ENCODE measurements at places on chromosomes 7 and 10.

- DNase-seq, result no peak
These were observed 9.3 kb upstream of the CAMK2B start for GRCh38 chr7:44334734-44335097.

DNA sequence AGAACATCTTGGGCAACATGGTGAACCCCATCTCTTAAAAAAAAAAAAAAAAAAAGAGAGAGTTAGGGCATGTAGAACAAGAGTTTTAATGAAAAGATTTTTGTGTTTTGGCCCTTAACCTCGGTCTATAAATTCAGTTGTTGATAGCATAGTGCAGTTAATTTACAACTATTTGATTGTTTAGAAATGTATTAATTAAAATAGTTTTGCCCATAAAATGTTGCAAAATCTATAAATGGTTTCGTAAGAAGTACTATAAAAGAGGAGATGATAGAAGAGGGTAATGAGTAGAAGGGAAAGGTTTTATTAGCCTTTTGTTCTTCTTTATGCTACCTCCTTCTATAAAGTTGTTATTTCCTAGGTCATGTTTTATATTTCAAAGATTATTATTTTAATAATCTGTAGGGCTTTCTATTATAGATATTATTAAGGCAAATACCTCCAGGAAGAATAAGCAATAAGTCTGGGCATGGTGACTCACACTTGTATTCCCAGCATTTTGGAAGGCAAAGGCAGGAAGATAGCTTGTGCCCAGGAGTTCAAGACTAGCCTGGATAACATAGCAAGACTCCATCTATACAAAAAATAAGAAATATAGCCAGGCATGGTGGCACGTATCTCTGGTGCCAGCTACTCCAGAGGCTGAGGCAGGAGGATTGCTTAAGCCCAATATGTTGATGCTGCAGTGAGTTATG lies 73.3 kb downstream of the MCU start:
- DNase-seq, result no peak

DNA sequence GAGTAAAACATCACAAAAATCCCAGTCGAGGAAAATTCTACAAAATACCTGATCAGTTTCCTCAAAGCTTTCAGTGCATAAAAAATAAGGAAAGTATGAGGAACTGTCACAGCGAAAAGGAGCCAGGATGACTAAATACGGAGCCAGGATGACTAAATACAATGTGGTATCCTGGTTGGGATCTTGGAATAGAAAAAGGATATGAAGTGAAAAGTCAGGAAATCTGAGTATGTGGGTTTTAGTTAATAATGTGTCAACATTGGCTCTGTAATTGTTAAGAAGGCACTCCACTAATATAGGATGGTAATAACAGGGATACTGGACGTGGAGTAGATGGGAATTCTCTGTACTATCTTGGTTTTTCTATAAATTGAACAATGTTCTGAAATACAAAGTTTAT lies 175.5 kb downstream of the SUGCT start:
- DNase-seq, result no peak

GRCh38 chr10:113329121-113329596 lies 223.7 kb upstream of the HABP2 start:
- no peak for DNase-seq

DNA sequence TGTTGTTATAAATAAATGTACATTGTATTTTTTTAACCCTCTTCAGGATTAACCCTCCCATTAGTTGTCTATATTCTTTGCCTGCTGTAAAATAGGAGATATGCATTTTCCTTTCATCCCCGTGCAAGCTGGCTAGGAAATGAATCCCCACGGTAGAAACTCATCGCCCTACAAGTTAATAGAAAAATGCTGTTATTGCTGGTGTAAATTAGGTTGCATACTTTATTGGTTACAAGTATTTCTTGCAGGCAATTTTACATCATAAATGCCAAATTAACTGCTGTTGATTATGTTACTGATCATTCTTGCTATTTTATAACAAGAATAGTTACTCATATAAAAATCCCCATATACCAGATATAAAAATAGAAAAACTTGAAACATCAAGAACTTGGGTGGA lies 454.2 kb upstream of the KLF6 start:
- no peak for DNase-seq

DNA sequence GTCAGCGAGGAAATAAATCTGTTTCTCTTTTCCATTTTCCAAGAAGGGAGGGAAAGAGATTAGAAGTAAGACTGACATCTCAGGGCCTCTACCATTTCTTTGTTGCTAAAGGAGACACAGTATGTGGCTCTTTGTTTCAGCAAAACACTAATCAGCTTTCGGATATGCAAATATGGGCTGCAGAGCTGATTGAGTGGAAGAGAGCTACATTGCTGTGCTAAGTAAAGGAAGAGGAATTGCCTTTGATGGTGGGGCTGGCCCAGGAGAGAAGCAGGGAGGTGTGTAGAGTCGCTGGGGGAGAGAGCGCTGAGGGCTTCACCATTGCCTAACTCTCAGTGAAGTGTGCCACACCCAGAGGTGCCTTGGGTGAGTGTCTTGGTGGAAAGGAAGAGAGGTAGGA lies 284.8 kb downstream of the SDK1 start:
- DNase-seq, result no peak

- DNase-seq, result no peak
These were observed 66.7 kb upstream of the PDZD8 start for GRCh38 chr10:117441812-117442443.

- no peak for DNase-seq
These were observed 29.3 kb downstream of the ZNF777 start for GRCh38 chr7:149431486-149432120.

DNA sequence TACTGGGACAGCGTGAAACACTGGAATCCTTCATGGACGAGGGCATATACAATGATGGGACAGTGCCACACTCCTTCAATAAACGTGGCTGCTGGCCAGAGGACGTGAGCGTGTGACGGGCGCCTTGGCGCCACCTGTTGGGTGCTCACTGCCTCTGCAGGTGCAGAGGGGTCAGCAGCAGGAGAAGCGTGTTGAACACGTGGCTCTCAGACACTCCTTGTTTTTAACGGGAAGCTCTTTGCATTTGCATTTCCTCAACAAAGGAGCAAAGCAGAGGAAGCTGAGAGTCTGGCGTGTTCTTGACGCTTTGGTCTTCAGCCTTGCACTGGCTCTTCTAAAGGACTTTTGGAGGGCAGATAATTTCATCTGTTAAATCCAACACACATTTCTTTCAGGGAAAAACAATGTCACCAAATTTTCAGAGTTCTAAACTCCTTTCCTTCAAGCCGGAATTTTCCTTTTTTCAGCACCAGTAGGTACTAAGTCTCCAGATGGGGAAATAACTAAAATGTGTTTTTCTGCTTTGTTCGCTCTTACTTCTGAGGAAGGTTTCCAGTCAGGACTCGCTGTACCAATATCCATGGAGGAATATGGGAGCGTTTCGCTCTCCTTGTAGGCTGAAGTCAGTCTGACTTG lies 2.9 kb upstream of the GET4 start:
- DNase-seq, result peak; percentile 16

GRCh38 chr7:51316666-51317581 lies at the start of gene COBL:
COBL (minus strand) TSS chr7:51316809; CDS start chr7:51316633, 176 bp downstream.
- no peak for DNase-seq

DNA sequence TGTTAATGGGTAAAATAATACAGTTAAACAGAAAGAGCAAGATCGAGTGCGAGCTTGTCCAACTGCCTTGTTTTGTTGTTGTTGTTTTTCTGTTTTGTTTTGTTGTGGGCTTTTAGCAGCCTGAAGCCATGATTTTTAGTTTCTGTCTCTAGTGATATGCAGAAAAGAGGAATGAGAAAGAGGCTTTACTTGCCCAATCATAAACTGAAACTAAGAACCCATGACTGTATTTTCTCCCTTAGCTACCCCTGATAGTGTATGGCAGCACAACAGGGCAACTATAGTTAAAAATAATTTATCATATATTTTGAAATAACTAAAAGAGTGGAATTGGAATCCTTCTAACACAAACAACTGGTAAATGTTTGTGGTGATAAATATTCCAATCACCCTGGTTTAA lies 493.9 kb downstream of the GLRX3 start:
- no peak for DNase-seq

DNA sequence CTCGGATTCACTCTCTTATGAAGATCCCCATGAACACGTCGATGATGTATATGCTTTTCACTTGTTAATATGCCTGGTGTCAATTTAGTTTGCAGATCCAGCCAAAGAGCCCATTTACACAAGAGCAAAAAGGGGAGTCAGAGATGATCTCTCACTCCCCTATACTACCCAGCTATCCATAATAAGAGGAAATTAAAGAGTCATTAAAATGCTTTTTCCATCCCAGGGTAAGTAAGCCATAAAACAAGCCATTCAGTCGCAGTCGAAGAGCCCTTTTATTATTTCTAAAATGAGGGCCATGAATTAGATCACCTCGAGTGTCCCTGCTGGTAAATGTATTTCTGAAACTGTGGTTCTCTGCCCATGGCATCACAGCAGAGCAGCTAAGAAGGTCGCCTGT lies 41.2 kb downstream of the CHCHD3 start:
- no peak for DNase-seq

GRCh38 chr7:11343818-11344413 lies 370.2 kb downstream of the PHF14 start:
- DNase-seq, result no peak

DNA sequence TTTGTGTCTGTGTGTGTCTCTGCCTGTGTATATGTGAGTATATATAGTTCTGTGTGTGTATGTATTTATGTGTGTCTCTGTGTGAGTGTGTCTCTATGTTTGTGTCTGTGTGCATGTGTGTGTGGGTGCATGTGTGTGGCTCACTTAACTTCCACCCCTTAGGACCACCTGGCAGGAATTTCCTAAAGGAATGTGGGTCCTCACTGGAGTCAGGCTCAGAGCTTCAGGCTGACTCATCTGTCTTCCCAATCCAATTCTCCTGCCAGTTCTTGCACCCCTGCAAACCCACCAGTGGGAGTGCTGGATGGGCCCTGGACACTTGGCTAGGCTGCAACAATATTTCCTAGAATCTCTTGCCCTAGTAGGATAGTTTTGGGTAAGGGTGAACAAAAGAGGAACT lies 70.2 kb upstream of the GRB10 start:
- no peak for DNase-seq

Measured in stimulated activated CD8-positive, alpha-beta memory T cell treated with anti-CD3 and anti-CD28 coated beads, Interleukin-4, amount 100 ng/mL, for 1 hour (primary cell).